ENCODE measurements at places on chromosomes 16 and 17. TPM values are rescaled to one million over a fixed set of nuclear protein-coding genes. Genes with fewer than 3 reads are reported as not detected.

Gene TLCD1
- total RNA-seq: 0.85 TPM

Gene GP1BA
- total RNA-seq: not detected

Gene SUPT4H1
- total RNA-seq: 39.0 TPM

Gene ZSCAN10
- total RNA-seq: not detected

Gene KREMEN2
- not detected for total RNA-seq

Gene CSF3
- total RNA-seq: 2.4 TPM

Gene ABCC12
- not detected for total RNA-seq

Gene RNF43
- not detected for total RNA-seq

Gene DNAH9
- total RNA-seq: not detected

Gene MSI2
- 17.2 TPM for total RNA-seq

Gene NOG
- 0.23 TPM for total RNA-seq

Gene ZNF624
- total RNA-seq: 3.9 TPM

Gene CLDN9
- total RNA-seq: not detected

Gene ENPP7
- not detected for total RNA-seq

Gene GINS2
- 8.6 TPM for total RNA-seq

Gene PRAC1
- total RNA-seq: not detected

Gene CFAP119
- total RNA-seq: 1.2 TPM

Gene DCXR
- 56.8 TPM for total RNA-seq

Gene DHRS7C
- not detected for total RNA-seq
